ENCODE measurements at places on chromosomes 6 and 20.

- DNase-seq: no peak
Observed at GRCh38 chr20:44091026-44091425, 96.0 kb downstream of the JPH2 start.

- DNase-seq: no peak
Observed at GRCh38 chr6:87164004-87164403, 8.6 kb downstream of the ZNF292 start.

- no peak for DNase-seq
Observed at GRCh38 chr6:71507183-71507582, 218.6 kb downstream of the OGFRL1 start.

- no peak for DNase-seq
Observed at GRCh38 chr6:157462956-157463742, 82.2 kb downstream of the ZDHHC14 start.

- DNase-seq: no peak
Observed at GRCh38 chr6:77463308-77463860, at the start of gene HTR1B. HTR1B (minus strand) TSS chr6:77463491; CDS start chr6:77463403, 88 bp downstream.

- no peak for DNase-seq
Observed at GRCh38 chr6:98828211-98828788, 6.1 kb upstream of the POU3F2 start.

GRCh38 chr20:21796059-21796458 lies 90.6 kb downstream of the PAX1 start:
- no peak for DNase-seq

DNA sequence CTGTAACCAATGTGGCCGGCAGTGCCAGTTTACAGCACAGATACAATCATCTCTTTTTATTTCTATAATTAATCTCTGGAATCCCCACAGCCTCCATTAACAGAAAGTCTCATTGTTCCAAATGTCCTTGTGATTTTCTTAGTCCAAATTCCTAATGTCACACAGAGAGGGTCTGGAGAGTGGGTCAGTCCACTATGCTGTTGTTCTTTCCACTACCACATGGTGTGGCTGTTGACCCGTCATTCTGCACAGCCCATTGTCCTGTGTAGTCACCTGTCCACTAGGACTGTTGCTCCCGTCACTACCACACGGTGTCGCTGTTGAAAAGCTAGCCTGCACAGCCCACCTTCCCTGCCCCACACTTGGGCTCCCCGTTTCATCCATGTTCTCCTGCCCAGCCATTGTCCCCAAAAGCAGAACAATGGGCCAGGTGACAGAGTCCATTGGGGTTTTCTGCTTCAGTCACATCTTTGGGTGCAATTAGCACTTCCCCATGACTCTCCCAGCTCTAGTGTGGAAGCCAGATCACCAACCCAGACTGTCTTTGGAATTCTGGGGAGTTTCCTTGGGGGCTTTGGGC lies 8.6 kb upstream of the LBP start:
- DNase-seq: no peak

GRCh38 chr6:120055071-120055470 lies 705.5 kb upstream of the MAN1A1 start:
- DNase-seq: no peak

GRCh38 chr6:133697185-133697584 lies 191.7 kb upstream of the TCF21 start:
- DNase-seq: no peak

GRCh38 chr20:2690718-2691117 lies 1.9 kb upstream of the EBF4 start:
- DNase-seq: no peak

DNA sequence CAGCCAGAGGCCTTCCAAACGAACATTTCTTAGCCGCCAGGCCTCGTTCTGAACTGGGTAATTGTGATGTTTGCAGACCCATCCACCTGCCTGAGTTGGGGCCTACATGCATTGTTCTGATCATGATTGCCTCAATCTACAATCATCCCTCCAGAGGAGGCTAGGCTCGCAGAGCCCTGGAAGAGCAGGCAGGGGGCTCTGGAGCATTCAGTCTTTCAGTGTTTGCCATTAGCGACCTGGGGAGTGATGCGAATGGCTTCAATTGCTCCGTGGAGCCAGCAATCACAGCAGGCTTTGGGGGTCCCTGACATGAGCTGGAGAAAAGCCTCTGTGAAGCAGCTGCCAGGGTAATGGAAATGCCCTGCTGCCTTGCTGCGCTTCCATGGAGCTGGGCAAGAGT lies 22.0 kb downstream of the SNAP25 start:
- no peak for DNase-seq

DNA sequence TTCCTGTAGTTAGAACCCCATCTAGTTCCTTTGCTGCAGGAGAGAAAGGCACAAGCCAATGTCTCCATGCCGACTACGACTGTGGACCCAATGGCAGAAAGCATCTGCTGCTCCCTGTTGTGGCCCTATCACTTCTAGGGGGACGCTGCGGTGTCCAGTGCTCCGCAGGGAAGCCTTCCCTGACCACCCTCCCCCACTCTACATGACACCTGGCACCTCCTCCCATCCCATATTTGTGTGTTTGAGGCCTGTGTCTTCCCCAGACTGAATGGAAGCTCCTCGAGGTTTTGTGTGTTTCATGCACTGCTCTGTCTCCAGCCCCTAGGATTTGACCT lies 159.5 kb downstream of the DTNBP1 start:
- DNase-seq: no peak

DNA sequence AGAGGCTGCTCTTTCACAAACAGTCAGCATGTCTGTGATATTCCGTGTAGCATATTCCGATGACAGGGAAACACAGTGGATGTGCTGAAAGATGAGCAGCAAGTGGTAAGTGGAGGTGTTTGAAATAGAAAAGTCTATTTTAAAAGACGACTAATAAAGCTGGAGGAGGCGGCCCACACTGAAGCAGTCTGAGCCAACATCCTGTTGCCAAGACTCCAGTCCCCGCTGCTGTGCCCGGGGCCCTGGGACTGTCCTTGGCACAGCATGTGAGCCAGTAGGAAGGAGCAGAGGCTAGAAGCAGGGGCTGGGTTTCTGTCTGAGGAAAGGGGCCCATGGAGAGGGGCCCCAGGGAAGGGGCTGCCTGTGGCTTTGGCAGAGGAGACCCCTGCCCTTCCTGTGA lies 351.5 kb upstream of the CHD6 start:
- DNase-seq: no peak

DNA sequence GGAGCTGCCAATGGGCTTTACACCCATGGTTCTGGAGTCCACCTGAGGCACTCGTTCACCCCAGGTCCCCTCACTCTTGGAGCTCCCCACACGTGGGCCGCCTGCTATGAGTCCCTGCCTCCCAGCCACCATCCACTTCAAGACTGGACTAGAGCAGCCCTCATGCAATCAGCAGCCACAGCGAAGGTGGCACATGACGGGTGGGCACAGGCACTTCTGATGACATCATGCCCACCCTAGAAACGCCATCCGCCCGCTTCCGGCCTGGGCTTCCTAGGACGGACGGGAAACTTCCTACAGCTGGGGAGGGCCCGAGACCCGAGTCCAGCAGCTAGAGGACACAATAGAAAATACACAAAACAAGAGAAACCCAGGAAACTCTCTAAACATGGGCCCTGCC lies 85.5 kb downstream of the PDE10A start:
- DNase-seq: no peak

- DNase-seq: no peak
Observed at GRCh38 chr6:7650878-7651277, 60.9 kb downstream of the SNRNP48 start.

DNA sequence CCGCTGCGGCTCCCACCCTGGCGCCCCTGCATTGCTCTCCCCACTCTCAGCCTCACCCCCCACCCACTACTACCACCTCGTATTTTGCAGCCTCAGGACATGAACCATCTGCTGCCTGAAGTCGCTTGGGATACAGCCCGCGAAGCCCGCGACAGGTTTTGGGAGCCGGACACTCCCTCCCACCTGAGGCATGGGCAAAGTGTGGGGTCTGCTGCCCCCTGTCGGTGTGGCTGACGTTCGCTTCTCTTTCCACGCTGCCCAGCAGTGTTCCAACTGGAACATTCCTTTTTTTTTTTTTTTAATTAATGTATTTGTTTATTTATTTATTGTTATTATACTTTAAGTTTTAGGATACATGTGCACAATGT lies 15.3 kb upstream of the LPA start:
- DNase-seq: no peak
